ENCODE measurements at places on chromosomes 13 and 19.

DNA sequence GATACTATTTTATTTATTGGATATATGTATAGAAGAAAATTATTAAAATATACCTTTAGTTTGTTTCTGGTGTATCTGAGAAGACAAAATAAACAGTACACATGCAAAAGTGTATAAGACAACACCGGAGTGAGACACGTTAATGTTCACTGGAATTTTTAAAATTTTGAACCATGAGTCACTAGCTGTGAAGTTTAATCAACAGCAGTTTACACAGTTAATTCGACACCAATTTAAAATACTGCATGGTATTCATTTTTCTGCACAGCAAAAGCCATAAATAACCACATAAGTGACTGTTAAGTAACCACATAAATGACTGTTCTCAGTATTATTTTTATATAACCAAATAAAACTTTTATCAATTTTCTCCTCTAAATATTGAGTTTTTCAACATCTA lies 418.7 kb upstream of the NBEA start:
- no peak for DNase-seq

- no peak for DNase-seq
Observed at GRCh38 chr13:98878486-98879126, 99.3 kb downstream of the DOCK9 start.

DNA sequence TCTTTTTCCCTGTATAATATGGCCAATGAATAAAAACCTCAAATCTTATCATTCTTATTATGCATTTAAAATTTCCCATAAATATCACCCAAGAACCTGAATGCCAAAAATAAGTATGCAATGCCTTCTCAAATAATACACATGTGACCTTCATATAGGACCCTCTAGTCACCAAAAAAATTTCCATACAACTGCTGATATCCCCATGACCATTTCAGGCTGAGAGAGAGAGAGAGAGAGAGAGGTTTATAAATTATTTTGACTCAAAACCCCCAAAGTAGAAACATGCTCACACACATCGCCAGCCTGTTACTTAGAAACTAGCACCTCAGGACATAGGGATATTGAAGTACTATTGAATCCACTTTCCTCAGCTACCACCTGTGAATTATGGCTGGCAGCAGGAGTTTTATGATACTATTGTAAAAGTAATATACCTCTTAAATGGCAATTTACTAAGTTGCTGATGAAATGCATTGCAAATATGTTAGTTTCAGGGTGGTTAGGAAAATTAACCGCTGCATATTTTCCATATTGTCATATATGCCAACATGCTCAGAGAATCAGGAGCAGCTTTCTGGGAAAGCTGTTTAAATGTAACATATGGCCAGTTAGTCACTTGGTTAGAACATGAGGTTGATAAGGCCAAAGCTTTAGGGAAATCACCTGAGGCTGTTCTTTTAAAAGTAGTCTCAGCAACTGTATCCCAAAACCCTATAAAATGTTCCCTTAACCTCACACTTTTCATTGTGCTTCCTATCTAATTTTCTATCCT lies 230.8 kb downstream of the DCT start:
- DNase-seq = no peak

- DNase-seq = no peak
Observed at GRCh38 chr19:47158367-47158791, 27.7 kb downstream of the SAE1 start.

DNA sequence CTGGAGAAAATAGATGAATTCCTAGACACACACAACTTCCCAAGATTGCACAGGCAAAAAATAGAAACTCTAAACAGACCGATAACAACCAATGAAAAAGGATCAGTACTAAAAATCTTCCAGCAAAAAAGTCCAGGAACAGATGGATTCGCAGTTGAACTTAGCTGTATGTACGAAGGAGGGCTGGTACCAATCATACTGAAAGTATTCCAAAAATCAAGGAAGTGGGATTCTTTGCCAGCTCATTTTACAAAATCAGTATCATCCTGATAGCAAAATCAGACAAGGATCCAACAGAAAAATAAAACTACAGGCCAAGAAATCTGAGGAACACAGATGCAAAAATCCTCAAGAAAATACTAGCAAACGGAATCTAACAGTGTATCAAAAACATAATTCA lies 6.5 kb upstream of the LILRB2 start:
- no peak for DNase-seq

- DNase-seq = no peak
Observed at GRCh38 chr13:34046457-34046856, 228.5 kb downstream of the RFC3 start.

DNA sequence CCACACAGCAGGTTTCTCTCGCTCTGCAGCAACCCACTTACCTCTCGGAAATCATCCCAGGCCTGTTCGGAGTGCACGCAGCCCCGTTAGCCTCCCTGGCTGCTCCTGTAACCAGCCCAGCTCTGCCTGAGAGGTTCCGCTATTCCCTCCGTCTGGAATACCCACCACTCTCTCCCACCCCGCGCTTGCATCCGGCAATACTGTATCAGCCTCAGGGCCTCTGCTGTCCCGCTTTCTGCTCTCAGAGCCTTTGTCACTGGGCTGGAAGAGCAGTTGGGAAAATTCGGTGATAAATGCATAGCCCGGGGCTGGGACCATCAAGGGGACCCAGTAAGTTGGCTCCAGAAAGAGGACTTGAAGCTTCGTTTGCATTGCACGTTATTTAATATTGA lies 759 bp upstream of the TLE6 start:
- DNase-seq = no peak

- DNase-seq = no peak
Observed at GRCh38 chr13:105097521-105097920, 1437.9 kb downstream of the EFNB2 start.

DNA sequence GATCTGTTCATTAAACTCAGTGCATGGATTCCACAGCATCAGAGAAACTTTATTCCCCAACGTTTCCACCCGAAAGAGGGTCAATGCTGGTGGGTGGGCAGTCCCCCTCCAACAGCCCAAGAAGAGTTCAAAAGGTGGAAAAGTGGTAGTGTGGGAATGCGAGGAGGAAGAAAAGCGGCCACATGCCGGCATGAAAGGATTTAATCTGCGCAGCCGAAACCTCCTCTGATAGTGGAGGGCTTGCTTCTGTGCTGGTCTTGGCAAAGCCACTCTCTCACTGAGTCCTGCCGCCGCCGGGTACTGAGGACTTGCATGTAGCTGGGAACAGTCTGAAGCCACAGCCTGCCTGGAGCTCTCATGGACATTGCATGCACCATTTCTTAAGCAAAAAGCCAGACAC lies 136.2 kb upstream of the ZNF536 start:
- DNase-seq = no peak

- no peak for DNase-seq
Observed at GRCh38 chr13:111489301-111489700, 168.9 kb downstream of the TEX29 start.

DNA sequence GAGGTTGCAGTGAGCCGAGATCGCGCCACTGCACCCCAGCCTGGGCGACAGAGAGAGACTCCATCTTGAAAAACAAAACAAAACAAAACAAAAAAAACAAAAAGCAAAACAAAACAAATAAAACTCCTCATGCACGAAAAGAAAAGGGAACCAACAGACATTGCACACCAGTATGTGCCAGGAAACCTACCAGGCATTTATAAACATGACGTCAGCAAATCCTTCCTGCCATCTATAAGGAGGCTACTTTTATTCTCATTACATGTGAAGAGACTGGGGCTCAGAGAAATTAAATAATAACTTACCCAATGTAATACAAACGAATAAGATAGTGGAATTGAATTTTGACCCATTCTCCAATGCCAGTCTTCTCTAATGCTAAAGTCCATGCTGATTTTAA lies 197.2 kb downstream of the NUFIP1 start:
- DNase-seq = peak; percentile 48

GRCh38 chr13:46383383-46383782 lies 3.7 kb downstream of the RUBCNL start:
- no peak for DNase-seq

GRCh38 chr19:17677002-17677401 lies 11.2 kb downstream of the UNC13A start:
- no peak for DNase-seq

GRCh38 chr19:49690079-49690655 lies 749 bp upstream of the CPT1C start:
- no peak for DNase-seq

- no peak for DNase-seq
Observed at GRCh38 chr19:11453468-11454341, 18.3 kb downstream of the PRKCSH start.

GRCh38 chr19:591099-591958 lies 1.6 kb downstream of the HCN2 start:
- no peak for DNase-seq

DNA sequence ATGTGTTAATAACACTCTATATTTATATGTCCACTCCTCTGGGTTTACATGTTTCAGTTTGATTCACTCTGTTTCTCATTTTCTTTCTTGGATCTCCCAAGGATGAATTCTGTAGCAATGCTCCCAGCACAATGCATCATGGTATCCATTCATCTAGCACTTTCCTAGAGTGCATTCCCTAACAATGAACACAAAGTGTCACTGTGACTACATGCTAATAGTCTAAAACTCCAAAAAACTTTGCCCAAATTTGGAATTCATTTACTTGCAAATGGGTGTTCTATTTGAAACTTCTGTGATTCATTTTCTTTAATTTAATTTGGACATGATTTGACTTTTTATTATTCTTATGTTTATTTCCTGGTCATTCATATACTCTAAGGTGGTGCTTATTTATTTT lies 286.3 kb downstream of the POU4F1 start:
- no peak for DNase-seq

- DNase-seq = no peak
Observed at GRCh38 chr13:113937073-113937472, 36.8 kb downstream of the C13orf46 start.

GRCh38 chr13:31477961-31478360 lies 261.4 kb upstream of the RXFP2 start:
- DNase-seq = no peak

DNA sequence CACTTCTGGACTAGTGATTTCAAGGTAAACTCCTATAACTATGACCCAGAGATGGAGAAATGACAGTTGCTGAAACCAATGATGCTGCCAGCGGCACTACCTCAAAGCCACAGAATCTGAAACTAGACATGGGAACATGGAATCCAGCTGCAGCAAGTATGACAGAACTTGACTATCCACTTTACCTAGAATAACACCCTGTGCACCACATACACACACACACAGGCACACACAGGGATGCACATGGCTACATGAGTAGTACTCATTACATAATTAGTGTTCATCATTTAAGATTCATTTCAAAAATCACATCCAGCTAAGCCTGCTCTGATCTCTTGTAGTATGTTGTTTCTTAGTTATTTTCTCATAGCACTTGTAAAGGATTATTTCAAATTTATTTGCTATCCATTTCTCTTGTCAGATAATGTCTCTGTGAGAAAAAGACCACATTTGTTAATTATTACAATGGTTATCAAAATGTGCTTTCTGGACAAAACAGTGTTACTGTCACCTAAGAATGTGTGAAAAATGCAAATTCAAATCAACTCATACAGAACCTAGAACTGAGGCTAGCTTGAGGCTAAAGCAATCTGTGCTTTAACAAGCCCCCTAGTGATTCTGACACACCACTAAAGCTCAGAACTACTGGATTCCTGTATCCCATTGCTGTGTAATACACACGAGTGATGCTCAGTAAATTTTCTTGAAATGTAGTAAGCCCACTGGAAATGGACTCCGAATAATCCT lies 59.4 kb downstream of the WTIP start:
- DNase-seq = no peak

- DNase-seq = no peak
Observed at GRCh38 chr19:31675193-31675913, 326.1 kb upstream of the TSHZ3 start.

- peak; percentile 15 for DNase-seq
Observed at GRCh38 chr19:4429256-4429655, 26.8 kb downstream of the CHAF1A start.

DNA sequence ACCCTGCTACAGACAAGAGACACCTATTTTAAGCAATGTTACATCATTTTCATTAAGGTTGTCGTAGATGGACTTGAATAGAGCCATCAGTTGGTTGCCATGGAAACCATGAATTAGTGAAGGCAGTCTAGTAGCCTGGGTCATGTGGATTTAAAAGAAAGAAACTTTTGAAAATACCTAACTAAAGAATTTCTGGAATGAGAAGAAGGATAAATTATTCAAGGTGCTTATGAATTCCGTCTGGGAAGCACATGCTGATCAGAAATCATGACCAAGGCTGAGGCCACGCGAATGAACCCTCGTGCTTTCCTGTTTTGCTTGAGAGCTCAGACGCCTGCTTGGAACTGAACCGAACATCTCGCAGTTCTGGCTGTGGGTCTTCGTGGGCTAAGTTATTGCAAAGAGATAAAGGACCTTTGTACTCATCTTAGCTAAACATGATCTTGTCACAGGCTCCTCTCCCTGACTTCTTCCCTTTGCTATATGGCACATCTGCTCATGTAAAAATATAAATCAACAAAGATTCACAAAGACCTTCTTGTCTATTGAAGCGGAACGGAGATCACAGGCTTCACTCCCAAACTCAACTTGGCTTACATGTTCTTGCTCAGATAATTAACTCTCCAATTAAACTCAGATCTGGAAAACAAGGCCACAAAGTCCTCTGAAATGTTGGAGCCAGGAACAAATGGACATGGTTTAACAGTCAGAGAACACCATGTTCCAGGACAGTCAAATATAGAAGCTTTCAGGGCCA lies 140.2 kb downstream of the NUFIP1 start:
- DNase-seq = no peak

GRCh38 chr19:36371886-36372285 lies 7.1 kb downstream of the ZFP14 start:
- DNase-seq = no peak

- no peak for DNase-seq
Observed at GRCh38 chr13:43203781-43204180, 180.4 kb downstream of the DNAJC15 start.

GRCh38 chr13:112179995-112180394 lies 113.0 kb downstream of the SOX1 start:
- DNase-seq = no peak

DNA sequence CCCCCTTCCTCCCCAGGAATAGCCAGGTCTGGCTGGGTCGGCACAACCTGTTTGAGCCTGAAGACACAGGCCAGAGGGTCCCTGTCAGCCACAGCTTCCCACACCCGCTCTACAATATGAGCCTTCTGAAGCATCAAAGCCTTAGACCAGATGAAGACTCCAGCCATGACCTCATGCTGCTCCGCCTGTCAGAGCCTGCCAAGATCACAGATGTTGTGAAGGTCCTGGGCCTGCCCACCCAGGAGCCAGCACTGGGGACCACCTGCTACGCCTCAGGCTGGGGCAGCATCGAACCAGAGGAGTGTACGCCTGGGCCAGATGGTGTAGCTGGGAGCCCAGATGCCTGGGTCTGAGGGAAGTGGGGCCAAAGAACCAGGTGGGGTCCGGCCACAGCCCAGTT lies 3.2 kb downstream of the KLK2 start:
- DNase-seq = no peak

DNA sequence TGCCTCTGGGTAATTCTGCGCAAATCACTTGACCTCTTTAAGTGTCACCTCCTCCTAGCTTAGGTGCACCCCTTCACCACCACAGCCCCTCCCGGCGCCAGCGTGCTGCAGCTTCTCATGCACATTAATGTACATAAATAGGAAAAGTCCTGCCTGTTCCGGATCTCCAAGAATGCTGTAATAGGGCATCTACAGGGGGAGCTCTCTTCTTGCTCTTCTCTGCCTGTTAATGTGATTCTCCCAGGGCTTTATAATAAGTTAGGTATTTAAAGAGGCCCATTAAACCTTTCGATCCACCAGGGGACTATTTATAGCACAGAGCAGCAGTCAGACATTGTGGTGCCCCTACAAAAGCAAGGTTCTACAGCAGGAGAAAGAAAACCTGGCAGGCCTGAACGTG lies 35.3 kb downstream of the SOX1 start:
- no peak for DNase-seq

Data from inflammatory macrophage treated with lipopolysaccharide for 4 hours (primary cell).